ENCODE measurements at places on chromosomes 4 and X.

GRCh38 chrX:150693725-150694574 lies 754 bp downstream of the MTMR1 start:
- DNase-seq, result peak; percentile 83

GRCh38 chr4:48483777-48484493 lies 792 bp downstream of the SLC10A4 start:
- peak; percentile 41 for DNase-seq

DNA sequence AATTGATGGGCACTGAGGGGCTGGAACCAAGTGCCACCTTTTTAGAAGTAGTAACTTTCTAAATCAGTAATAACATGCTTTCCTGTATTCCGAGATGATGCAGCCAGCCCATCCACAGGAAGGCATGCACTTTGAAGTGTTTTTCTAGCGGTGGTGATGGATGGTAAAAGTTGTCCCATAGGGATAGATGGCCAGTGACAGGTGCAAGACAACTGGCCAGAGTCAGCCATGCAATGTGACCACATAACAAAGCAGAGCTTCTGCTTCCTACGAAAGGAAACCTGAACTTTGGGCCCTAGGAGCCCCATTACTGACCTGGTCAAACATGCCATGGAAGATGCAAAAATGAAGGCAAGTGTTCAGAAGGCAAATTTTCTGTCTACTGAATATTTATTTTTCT lies 72.3 kb downstream of the NR3C2 start:
- DNase-seq, result no peak

DNA sequence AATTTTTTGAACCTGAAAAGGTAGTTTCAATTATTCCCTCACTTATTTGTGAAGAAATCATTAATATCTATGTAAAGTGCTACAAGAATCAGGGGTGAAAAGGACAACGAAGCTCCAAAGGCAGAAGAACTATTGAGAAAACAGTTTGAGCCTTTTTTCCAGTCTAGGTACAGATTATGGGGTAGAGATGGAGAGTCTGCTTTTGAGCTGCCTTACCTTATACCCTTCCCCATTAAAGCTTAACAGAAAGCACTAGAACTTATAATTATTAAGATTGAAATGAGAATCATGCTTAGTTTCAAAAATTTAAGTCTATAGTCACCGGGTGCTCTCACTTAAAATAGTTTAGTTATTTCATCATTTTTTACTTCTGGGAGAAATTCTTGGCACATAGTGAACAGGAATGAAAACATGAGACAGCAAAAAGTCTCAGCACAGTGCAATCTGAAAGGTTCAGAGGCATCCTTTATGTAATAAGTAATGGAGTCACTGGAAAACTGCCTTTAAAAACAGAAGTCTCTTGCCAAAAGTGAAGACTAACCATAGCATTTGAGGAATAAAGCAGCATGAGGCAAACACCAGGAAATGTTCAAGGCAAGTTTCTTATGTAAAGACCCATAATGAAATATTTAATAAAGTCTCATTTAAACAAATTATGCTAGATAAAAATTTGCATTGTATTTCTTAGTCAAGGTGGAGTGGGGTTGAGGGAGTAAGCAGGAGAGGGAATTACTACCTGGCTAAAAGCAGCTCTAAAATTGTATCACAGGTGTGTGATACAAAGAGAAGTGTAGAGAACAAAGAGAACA lies 5.1 kb upstream of the DCLK2 start:
- no peak for DNase-seq

GRCh38 chrX:148517176-148517575 lies 16.8 kb downstream of the AFF2 start:
- DNase-seq, result no peak

DNA sequence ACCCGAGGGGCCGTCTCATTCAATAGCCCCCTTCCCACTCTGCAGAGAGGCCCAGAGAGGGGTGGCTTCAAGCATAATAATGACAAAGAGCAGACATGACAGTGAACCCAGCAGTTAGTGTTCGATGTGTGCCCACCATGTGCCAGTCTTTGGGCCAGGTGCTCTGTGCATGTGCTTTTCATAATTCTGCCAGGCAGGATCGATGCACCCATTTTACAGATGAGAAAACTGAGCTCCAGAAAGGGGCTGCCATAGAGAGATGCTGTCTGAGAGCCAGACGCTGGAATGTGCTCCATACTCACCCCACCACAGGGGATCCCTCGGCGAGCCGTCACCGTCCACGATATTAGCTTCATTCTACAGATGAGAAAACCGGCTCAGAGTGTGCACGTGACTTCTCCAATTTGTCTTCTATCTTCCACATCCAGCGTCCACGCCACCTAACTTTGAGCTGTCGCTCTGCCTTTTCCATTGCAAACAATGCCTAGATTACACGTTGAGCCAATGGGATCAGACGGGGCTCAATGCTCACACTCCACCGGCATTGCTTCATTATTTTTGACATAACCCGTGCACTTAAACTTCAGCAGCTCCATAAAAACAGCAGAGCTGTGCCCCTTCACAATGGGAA lies 8.2 kb downstream of the ADRA2C start:
- DNase-seq, result no peak
